ENCODE measurements at places on chromosomes 5 and 9.

- peak; percentile 14 for DNase-seq
Measured at GRCh38 chr5:138981586-138981985, 106.5 kb upstream of the LRRTM2 start.

DNA sequence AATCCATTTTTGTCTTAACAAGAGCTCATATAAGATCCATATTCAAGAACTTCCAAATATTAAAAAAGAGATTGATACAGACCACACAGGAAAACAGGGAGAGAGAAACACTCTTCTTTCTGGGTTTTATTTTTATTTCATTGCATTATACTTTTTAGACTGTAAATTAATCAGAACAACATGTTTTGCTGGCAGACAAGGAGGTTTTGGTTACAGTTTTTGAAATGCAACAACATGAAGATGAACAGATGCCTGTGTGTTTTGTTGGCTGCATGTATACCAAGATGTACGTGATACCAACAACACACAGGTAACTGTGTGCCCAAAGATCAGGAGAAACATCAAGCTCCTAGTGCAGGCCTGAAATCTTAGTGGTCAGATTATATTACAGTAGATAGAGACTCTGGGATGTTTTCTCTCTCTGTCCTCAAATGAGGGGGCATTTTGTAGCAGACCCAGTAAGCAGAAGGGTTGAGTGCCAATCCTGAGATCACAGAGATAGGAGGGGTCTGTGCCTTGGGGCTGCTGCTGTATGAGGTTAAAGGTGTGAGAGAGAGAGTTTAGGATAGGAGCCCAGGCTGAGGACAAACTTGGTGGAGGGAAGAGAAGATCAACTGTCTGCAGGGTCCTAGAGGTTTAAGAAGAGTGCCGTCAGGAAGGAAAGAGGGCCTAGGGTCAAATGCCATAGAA, 152.2 kb downstream of the DCP2 start:
- DNase-seq, result no peak

DNA sequence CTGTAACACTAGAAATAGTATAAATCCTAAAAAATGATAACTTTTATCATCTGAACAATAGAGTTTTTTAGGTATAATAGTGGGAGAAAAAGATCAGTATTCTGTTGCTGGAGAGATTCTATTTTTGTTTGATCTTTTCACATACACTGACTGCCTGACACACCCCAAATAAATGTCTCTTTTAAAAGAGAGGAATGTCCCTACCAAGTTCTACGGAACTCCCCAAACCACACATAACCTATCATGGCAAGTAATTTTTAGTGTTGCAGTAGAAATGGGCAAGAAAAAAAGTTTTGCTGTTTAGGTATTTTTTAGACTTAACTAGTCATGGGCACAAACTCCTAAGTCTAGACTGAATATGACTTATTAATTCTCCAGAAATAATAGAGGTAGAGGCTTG, 139.1 kb downstream of the ELAVL2 start:
- DNase-seq, result no peak

GRCh38 chr5:34652914-34653313, 3.2 kb upstream of the RAI14 start:
- no peak for DNase-seq

GRCh38 chr9:134219646-134220060, 55.3 kb upstream of the RNU6ATAC start:
- no peak for DNase-seq

- DNase-seq, result no peak
Measured at GRCh38 chr5:13505326-13505725, 439.2 kb downstream of the DNAH5 start.

GRCh38 chr9:18606281-18606680, 132.3 kb downstream of the ADAMTSL1 start:
- no peak for DNase-seq

- no peak for DNase-seq
Measured at GRCh38 chr5:130279386-130279785, 375.1 kb downstream of the CHSY3 start.

DNA sequence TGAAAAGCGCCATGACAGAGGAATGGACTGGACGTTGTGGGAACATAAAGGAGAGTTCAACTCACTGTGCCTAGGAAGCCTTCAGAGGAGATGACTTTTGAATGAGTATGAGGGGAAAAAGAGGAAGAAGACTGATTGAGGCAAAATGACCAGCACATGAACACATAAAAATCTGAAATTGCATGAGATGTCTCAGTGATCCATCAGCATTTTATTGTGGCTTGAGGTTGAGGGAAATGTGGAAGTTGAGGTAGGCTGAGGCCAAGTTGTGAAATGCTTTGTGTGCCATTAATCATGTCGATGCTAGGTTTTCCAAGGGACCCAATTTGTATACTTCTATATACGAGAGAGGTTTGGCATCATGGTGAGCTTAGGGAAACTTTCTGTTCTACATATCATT, 140.9 kb upstream of the TLX3 start:
- no peak for DNase-seq

- DNase-seq, result no peak
Measured at GRCh38 chr9:107020040-107020530, 157.1 kb downstream of the ZNF462 start.

DNA sequence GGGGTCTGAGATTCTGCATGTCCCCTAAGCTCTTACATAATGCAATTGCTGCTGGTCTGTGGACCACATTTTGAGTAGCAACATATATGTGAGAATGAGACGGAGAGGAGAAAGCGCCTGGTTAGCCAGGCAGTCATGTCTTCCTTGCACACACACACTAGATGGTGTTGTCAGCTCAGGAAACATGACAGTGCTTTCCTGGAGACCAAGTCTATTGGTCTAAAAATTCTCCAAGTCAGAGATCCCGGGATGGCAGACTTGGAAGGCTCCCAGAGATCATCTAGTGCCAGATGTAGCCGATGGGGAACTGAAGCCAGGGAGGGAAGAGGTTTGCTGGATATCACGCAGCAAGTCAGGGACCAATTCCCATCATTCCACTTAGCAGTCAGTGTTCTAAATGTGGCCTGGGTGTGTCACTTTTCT, 53.4 kb downstream of the GALNT12 start:
- DNase-seq, result no peak

GRCh38 chr5:159884917-159885620, 31.2 kb upstream of the ADRA1B start:
- no peak for DNase-seq

DNA sequence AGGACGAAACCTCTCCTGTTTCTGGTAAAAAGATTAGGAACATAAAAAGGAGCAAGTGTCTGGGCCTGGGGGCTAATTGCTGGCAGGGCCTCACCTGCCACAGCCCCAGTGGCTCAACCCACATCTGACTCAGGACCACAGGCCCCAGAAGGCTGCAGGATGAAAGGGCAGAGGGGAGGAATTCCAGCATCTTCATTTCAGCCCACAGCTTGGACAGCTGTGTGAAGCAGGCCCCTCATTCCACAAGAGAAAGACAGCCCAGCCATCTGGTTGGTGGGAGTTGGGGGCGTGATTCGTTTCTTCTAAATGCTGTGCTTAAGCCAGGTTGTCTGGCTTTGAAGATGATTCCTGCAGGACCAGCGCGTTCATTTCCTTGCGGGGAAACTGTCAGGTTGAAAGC, 29.1 kb downstream of the NKX2-5 start:
- no peak for DNase-seq

DNA sequence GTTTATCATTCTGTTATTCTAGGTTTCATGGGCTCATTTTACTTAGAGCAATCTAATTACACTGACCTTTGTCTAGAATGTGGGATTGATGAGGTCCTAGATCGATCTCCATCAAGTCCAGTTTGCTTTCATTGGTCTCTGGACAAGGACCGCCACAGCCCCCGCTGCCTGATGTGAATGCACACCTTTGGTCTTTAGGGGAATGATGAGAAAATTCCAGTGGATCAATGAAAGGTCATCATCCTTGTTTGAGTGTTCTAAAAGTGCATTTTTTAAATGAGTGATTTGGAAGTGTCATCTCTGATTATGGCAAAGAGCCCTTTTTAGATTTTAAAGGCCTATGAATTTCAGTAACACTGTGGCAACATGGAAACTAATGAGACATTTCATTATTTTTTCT, 2.2 kb upstream of the ANKH start:
- DNase-seq, result no peak

DNA sequence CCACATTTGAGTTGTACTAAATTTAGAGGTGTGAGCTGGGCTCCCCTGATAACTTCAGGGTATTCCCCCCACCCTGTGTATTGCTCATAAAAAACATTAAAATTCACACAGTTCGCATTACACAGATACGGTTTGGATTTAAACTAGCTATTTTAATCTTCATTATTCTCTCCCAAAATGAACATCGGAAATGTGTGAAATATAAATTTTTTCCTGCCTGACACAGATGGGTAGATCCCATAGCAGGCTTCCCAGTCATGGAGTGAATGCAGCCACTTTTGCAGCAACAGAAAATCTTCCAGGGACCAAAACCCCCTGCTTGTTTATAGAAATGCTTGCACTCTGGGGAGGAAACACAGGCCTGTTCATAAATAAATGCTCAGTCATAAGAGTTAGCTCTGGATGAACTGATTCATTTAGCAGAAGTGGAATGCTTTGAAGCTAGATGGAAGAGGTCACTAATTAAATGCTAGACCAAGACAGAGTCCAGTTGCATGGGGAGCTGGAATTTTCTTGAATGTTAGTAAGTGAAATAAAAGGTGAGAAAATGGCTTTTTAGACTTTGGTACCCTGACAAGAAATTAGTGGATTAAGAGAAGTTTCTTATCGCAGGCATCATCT, 115.6 kb downstream of the PDE8B start:
- DNase-seq, result no peak

GRCh38 chr5:149256451-149256850, 15.2 kb upstream of the AFAP1L1 start:
- DNase-seq, result no peak

DNA sequence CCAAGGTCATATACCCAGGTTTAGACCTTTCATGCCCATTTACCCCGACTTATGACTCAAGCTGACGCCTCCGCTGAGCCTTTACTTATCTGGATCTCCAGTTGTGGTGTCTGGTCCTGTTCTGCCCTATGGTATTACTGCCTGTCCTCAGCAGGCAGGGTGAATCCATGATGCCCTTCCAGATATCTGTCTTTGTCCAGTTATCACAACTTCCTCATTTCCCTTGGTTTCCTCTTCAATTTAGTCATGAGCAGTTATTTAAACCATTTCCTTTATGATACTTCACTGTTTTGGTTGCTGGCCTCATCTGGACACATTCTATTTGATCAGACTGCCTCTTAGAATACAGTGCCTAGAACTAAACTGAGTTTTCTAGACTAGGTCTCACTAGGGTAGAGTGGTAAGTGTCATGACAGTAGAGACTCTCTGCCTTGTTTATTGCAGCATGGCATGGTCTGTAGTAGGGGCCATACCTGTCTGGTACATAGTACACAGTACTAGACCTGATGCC, 93.3 kb downstream of the MELK start:
- no peak for DNase-seq

DNA sequence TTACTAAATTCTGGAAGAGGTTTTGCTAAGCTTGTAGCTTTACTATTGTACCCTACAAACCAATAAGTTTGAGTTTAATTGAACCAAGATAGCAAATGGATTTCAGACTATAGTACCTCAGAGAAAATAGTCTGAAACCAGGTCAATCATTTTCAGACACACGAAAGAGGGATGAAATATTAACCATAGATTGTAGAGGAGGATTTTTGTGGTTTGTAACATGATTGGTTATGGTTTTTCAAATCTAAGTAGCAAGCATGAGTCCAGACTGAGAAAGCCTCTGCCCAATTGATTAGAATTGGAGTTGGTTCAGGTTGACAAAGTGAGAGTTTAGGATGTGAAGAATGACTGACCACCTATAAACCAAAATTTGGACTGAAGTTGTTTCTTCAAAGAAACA, 562.7 kb upstream of the DMAC1 start:
- no peak for DNase-seq

DNA sequence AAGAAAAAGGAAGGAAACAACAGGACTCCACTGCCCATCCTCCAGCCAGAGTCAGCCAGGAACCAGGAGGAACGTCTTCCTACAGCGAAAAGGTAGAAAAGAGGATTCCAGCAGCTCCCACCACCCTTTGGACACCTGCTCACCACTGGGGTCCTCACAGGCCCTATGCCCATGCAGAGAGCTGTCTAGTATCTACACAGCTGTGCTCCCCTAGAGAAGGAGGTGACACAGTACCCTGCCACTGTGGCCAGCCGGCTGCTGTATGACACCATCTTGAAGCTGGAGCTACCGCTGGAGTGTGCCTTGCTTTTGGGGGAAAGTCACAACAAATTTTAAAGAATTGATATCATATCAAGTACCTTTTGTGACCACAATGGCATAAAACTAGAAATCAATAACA, 92.6 kb downstream of the GTF3C4 start:
- no peak for DNase-seq

- DNase-seq, result no peak
Measured at GRCh38 chr5:124337996-124338395, 408.4 kb downstream of the ZNF608 start.

GRCh38 chr9:70534471-70534870, 120.0 kb upstream of the KLF9 start:
- no peak for DNase-seq

DNA sequence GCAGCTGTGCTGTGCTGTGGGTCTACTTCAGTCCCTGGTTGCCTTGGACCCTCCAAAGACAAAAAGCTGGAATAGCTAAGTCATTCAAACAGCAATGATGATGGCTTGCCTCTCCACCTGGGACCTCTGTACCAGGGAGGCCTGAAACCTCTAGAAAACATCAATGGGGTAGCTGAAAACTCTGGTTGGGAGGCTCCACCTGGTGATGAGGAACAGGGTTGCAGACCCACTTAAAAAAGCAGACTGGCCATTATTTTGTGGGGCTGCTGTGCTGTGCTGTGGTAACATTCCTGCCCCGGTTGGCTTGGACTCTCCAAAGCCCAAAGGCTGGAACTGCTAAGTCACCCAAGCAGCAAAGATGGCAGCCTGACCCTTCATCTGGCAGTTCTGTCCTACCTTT, 839.3 kb upstream of the ARRDC3 start:
- DNase-seq, result no peak

GRCh38 chr9:93642961-93643360, 66.6 kb downstream of the PHF2 start:
- no peak for DNase-seq

DNA sequence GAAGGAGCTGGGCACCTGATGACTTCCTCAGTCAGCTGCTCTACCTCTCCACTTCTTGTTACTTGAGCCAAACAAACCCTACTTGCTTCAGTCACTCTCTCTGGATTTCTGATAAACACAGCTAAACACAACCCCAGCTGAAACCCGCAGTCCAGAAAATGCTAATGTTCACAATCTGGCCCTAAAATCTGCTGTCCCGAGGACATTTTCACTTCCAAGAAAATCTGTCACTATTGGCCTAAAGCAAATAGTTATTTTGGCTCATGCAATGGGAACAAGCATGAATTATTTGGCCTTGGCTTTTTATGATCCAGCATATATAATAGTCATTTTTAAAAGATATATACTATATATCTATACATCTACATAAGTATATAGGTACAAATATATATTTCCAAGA, 19.1 kb downstream of the FAM81B start:
- no peak for DNase-seq

All from stimulated activated CD8-positive, alpha-beta memory T cell treated with anti-CD3 and anti-CD28 coated beads, Interleukin-4, amount 100 ng/mL, for 24 hours (primary cell).